ENCODE measurements at places on chromosomes 6 and 20.

GRCh38 chr20:4853757-4854560 is 132.2 kb downstream of the PRND start:
- DNase-seq, result no peak

DNA sequence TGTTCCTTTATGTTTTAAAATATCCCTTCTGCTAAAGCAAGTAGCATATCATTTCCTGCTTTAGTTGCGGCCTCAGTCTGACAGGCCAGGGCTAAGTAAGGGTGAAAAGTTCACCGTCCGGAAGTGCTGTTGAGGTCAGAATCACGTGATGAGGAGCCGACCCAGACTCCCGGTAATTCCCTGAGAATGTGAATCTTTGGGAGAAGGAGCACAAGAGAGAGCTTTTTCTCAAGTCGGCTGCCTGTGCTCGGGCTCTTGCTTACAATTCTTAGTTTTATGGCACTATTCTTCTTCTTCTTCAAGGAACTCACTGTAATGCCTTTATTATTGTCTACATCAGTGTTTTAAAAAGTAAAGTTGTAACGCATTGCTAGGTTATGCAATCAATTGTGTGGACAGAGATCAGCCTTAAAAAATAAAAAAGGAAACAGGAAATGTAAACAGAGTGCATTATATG is 309.3 kb downstream of the PRL start:
- no peak for DNase-seq

- no peak for DNase-seq
These were observed 203.0 kb downstream of the FARS2 start for GRCh38 chr6:5464099-5464885.

DNA sequence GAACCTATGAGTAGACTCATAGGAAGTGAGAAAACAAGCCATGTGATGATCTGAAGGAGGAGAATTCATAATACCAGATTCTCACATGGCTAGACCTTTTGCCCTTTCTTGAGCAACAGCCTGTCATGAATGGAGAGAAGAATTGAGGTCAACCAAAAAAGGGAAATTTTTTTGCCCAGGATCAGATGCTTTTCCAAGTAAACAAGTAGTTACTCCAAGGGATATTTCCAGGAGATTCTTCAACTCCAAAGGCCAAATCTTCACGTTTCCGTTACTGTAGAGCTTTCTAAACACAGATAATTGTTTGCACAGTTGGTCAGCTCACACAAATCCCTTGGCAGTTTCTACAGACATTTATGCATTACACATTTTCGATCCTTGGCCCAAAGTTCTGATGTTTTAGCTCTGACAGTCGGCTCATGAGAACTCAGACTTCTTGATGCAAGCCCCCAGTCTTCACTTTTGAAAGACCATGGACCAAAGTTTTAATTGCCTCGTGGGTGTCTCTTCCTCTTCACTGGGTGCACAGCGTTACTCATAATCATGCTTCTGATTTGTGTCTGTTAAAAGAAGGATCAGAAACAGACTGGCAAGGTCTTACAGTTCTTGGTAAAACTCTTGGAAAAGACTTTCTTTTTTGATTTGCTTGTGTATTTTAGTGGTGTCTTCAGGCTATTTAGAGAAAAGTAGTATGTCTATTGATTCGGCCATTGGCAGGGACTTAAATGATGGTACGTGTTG is 115.0 kb downstream of the TSHZ2 start:
- no peak for DNase-seq

- peak; percentile 26 for DNase-seq
These were observed 16.1 kb upstream of the SLC17A3 start for GRCh38 chr6:25889877-25890853.

DNA sequence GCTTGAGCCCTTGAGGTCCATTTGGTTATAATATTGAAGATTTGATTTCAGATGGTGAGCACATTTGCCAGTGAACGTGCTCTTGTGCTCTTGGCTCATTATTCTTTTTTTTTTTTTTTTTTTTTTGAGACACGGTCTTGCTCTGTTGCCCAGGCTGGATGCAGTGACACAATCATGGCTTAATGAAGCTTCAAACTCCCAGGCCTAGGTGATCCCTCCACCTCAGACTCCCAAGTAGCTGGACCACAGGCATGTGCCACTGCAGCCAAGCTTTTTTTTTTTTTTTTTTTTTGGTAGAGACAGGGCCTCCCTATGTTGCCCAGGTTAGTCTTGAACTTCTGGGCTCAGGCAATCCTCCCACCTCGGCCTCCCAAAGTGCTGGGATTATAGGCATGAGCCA is 176.2 kb downstream of the KLHL32 start:
- no peak for DNase-seq

- no peak for DNase-seq
These were observed 1422.8 kb upstream of the EYS start for GRCh38 chr6:67129780-67130179.

- no peak for DNase-seq
These were observed 54.9 kb upstream of the PTPRT start for GRCh38 chr20:43244647-43245046.

GRCh38 chr6:18207949-18208348 is 52.7 kb downstream of the KDM1B start:
- no peak for DNase-seq

- DNase-seq, result no peak
These were observed 11.3 kb upstream of the ZNF335 start for GRCh38 chr20:45983279-45983743.

GRCh38 chr20:41373931-41374920 is 7.6 kb upstream of the EMILIN3 start:
- no peak for DNase-seq

- no peak for DNase-seq
These were observed 75.9 kb downstream of the TAF4 start for GRCh38 chr20:61989741-61990140.

DNA sequence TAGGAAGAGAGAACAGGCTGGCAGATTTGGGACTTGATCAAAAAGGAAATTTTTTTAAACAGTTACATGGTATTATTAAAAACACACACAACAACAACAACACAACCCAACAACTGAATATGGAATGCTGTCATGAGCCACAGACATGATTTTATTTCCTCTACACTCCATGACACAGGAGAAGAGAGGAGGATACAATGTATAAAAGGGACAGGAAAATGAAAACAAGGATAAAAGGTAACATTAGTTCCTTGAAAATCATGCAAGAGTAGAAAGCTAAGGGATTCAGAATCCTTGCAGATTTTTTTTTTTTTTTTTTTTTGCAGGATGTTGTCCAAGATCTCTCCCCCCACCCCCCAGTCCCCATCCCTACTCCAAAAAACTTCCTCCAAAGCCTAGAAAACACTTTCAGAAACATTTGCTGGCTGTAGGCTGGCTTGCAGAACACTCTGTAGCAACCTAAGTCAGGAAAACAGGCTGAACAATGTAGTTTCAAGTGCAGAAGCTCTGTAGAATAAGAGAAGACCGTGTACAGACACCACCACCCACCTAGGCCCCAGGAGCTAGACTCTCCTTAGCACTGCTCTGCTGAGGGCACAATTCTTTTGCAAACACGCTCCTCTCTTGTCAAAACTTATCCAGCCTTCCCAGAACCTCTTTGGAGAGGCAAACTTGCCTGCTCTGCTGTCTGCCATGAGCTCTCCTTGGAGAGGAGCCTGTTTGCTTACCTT is 845 bp downstream of the ZMYND8 start:
- DNase-seq, result peak; percentile 48

- no peak for DNase-seq
These were observed 1.4 kb downstream of the MAP3K4 start for GRCh38 chr6:160992980-160993314.

- DNase-seq, result peak; percentile 25
These were observed 608.4 kb upstream of the SYNCRIP start for GRCh38 chr6:86251106-86251505.

- no peak for DNase-seq
These were observed 486.8 kb upstream of the IRAK1BP1 start for GRCh38 chr6:78380541-78380940.

DNA sequence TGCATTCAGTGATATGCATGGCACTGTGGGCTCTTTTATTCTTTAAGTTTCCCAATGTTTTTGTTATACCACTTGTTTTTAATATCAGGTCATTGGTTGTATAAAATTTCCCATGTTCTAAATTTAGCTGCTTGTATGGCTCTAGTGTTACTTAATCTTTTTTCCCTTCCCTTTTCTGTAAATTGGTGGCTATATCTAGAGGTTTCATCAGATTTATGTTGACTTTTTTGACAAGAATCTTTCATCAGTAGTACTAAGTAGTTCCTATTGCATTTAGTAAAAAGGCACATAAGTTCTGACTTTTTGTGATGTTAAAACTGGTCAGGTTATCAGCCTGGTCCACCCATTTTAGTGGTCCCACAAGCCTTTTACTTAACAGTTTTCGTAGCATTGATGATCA is 51.1 kb downstream of the MMS22L start:
- DNase-seq, result no peak

DNA sequence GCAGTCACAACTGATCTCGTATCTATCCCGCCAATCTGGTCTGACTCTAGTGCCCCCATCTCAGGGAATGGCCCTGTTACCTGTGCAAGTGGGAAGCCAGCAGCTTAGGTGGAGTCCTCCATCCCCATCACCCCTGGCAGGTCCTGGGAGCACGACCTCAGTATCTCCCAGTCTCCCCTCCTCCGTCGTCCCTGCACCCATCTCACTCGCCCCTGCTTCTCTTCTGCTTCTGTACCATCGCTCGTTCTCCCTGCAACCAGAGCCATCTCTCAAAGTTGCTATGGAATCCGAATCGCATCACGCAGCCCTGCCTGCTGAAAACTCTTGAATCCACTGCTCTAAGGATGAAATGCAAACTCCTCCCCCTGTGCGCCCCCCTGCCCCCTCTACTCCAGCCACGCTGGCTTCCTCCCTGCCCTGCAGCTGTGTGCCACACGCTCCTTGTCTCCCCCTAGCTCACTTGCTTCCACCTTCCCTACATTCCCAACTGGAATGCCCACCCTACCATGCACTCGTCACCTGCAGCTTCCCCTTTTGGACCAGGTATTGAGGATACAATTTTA is 64.0 kb upstream of the PTGIS start:
- no peak for DNase-seq

- no peak for DNase-seq
These were observed 245.4 kb downstream of the NRN1 start for GRCh38 chr6:5761370-5761769.

DNA sequence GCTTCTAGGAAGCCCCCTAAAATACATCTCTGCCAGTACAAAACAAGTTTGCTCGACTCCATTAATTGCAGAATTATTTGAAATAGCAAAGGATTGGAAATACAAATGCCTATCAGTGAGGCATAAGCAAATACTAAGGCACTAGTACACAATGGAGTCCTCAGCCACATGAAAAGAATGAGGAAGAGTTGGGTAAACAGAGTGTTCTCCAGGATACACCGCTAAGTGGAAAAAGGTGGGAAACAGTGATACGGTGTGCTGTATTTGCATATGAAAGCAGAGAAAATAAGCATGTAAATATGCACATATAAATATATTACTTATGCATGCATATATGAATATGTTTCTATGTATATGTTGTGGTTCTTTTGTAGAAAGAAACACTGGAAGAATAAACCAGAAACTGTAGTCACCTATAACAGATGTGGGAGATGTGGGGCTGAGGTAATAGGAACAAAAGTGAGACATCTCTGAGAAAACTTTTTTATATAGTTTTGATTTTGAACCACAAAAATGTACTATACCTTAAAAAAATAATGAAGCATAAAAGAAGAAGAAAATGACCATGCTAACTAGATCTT is 143.4 kb upstream of the MYLIP start:
- no peak for DNase-seq

DNA sequence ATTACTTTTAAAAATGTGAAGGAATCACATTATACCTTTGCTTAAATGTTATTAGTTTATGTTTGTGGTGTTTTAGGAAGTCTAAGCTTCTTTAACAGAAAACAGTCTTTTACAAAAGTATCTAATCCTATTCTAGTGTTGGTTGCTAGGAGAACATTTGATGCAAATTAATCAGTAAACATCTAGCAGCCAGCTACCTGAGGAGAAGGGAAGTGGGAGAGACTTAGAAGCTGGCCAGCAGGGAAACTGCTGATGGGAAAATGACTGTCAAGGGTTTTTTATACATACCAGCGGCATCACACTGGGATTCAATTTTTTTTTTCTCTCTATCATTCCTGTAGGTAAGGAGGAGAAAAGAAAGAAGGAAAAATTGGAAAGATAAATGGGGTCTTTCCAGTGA is 686.0 kb upstream of the MMS22L start:
- no peak for DNase-seq

DNA sequence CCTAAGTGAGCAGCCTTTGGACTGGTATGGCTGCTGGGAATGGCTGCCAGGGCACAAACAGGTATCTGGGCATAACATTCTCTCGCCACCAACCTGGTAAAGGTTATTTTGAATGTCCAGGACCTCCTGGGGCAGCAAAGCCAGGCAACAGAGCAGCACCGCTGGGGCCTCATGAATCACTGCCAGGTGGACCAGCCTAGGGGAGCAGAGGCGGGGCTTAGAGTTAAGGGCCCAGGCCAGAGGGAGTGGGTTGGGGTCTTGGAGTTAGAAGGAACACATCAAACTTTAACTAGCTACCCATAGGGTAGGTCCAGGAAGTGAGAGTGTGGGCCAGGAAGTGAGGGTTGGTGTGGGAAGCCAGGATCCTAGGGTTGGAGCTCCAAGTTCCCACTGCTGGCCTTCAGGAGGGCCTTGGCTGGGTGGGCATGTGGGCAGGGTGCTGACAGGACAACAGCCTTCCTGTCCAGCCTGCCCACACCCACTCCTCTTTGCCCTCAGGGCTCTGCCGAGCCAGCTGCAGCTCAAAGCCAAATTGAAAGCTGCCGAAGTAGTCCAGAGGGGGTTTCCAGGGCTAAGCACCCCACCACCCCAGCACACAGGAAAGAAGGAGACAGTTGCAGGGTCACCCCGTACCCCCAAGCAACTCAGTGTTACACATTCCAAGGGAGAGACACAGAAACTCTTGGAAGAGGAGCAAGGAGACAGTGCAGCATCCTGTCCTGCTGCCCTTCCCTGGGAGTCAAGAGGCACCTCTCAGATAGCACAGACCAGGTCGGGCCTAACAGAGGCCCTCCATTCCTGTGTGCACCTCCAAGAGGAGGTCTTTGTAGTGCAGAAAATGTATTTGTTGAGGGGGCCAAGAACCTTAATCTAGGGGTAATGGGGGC is 2.6 kb downstream of the NFKBIE start:
- peak; percentile 29 for DNase-seq

DNA sequence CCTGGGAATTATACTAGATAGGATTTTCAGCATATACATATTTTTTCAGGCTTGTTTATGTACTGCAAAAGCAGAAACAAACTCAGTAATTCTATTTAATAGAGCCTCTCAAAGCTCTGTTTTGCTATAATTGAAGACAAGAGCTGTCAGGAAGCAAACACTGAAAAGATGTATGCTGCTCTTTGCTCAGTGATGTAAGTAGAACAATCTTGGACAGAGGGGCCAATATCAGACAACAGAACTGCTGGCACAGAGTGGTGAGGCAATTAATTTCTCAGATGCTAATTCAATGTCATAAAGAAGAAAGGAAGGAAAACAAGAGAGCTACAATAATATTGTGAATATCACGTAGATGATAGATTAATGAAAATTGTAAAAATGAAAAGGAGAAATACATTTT is 663.3 kb upstream of the ADGRB3 start:
- no peak for DNase-seq

DNA sequence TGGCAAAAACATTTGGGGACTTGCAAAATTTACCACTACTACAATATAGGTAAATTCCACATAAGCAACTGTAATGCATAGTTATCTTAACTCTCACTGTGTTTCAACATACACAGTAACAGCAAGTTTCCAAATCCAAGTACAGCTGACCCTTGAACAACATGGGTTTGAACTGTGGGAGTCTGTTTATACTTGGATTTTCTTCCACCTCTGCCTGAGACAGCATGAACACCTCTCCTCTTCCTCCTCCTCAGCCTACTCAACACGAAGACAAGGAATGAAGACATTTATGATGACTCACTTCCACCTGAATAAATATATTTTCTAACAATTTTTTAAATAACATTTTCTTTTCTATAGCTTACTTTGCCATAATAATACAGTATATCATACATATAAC is 25.6 kb downstream of the MAN1A1 start:
- no peak for DNase-seq
